ENCODE measurements at places on chromosomes 3 and 15.

DNA sequence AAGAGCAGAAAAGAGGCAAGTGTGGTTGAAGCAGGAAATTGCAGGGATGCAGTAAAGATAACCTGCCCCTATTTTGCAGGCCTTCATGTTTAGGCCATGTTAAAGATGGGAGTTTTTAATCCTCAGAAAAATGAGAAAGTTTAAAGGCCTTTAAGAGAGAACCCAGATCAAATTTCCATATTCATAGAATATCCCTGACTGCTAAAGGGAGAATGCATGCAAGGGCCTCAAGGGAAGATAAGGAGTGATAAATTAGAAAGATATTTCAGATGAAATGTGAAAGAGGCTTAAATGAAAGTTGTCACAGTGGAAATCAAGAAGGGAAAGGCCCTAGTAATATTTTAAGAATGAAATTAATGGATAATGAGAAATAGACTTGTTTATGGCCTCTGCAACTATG lies 292.1 kb downstream of the SATB1 start:
- DNase-seq, result no peak

DNA sequence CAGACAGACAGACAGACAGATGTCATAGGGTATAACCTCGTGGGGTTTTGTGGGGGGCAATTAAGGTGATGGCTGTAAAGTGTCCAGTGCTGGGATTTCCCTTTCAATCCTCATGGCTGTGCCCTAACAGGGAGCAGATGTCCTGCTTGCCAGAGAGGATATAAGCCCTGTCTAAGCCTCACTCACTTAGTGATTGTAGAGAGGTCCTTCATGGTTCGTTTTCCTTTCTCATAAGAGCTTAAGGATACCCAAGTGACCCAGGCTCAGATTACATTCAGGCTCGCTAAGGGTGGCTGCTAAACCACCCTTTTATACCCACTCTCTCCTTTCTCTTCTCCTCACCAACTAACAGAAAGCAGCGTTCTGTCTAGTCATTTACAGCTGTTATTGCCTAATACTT lies 19.2 kb downstream of the LYSMD2 start:
- no peak for DNase-seq

DNA sequence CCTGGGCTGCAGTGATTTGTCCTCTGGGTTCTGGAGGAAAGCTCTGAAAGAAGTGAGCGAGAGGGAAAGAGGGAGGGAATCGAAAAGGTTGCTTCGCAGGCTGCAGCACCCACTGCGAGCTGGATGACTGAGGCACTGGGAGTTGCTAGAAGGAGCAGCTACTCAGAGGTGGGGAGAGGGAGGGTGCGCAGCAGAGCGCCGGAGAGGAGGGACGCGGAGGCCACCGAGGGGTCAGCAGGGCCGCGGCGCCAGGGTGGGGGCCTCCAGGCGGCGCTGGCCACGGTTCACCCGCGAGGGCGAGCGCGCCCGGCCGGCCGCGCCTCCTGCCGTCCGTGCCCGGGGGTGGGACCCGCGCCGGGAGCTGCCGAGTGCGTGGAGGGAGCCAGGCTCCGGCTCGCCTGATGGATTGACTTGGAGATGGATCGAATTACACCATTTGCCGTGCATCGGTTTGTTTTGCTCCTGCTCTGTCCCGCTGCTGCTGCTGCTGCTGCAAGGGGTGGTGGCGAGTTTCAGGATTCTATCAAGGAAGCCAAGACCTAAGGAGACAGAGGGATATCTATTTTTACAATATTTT lies at the start of gene SEMA6D:
TSS of gene SEMA6D (plus strand) at position 470 of the 577 bp plus-strand sequence. CDS start 42,294 bp downstream, outside the sequence.
- peak; percentile 57 for DNase-seq

- DNase-seq, result peak; percentile 71
Observed at GRCh38 chr3:64687781-64688604, at the start of gene ADAMTS9. Gene ADAMTS9 (minus strand): TSS chr3:64688000. CDS start chr3:64687657, 343 bp downstream.
